ENCODE measurements at places on chromosomes 12 and 14.
A peak's percentile ranks its signal among the peaks of the same experiment; 100 is the strongest.

GRCh38 chr12:58914457-58914856, 5.8 kb downstream of the LRIG3 start:
- DNase-seq: peak; percentile 47

DNA sequence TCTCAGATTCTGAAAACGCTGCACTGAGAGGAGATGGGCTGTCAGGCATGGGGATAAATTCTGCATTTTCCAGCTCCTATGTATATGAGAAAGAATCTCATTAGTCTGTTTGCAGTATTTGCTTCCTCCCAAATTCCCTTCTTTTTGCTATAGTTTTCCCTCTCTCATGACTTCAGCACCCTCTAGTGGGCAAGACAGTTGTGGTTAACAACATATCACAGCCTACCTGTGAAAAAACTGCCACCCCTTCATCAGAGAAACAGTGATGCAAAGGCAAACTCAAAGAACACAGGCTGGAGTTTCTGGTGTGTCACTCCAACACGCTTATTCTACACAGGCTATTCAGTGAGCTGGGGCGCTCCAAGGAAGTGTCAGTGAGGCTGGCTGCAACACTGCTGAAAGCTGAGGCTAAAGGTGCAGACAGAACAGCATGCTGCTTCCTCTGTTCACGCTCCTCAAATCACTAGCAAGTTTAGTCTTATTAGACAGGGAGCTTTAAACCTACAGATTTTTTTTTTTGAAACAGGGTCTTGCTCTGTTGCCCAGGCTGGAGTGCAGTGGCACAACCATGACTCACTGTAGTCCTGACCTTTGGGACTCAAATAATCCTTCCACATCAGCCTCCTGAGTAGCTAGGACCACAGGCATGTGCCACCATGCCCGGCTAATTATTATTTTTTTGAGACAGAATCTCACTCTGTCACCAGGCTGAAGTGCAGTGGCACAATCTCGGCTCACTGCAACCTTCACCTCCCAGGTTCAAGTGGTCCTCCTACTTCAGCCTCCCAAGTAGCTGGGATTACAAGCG, 19.3 kb downstream of the ZC2HC1C start:
- peak; percentile 51 for DNase-seq

DNA sequence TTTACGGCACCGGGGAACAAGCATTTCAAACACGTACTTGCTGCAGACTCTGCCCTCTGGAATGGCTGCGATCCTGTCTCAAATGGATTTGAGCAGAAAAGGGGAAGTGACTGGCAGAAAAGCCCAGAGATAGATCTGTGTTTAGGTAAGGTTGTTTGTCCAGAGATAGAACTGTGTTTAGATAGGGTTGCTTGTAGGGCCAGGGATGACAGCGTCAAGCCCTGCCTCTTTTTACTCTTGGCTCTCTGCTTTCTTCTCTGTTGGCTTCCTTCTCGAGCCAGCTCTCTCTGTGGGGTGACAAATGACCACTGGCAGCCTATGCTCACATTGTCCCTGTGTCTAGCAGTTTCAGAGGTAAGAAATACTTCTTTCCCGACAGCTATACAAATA, 11.4 kb downstream of the DGLUCY start:
- no peak for DNase-seq

GRCh38 chr12:118611770-118612169, 235.4 kb downstream of the SUDS3 start:
- no peak for DNase-seq

- no peak for DNase-seq
Observed at GRCh38 chr12:32894566-32894965, 2.0 kb downstream of the PKP2 start.

- no peak for DNase-seq
Observed at GRCh38 chr12:101738920-101739665, at the start of gene SYCP3. Gene SYCP3 (minus strand): TSS chr12:101739462. CDS start chr12:101737935, 1,527 bp downstream.
